ENCODE measurements at places on chromosomes 7 and 10. TPM values are rescaled to one million over a fixed set of nuclear protein-coding genes. Genes with fewer than 3 reads are reported as not detected.

Gene SLC16A12
- total RNA-seq: 0.21 TPM

Gene HOXA7
- total RNA-seq: 9.3 TPM

Gene SNCG
- total RNA-seq: 70.0 TPM

Gene H2BK1
- 2.2 TPM for total RNA-seq
